Caco-2 (cell line): ENCODE measurements at places on chromosomes 12 and 14. TPM values are rescaled to one million over a fixed set of nuclear protein-coding genes. Genes with fewer than 3 reads are reported as not detected.

FAM186B gene
- 1.4 and 2.2 TPM in 2 replicates for total RNA-seq

KRT73 gene
- not detected in 2 replicates for total RNA-seq

AQP6 gene
- not detected in 2 replicates for total RNA-seq

DNA sequence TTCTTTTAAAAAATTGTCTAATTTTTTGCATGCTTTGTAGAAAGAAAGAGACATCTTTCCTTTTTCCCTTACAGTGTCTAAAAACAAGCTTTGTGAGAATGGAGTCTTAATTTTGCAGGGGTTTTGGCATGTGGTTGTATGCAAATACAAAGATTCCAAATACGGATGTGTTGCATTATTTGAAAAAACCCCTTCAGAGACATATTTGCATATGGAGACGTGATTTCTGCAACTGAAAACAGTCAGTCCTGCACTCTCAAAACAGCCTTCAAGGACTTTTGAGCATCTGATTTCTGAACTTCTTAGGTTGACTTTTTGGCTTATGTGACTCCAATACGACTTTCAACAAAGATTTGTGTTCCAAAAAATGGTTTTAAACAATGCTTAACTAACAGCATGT, 7.8 kb downstream of the IRAK3 start:
- no peaks in the 10 kb centered on the region for H3K36me3 ChIP-seq
- H3K4me1 ChIP-seq = no peaks in the 10 kb centered on the region

DNA sequence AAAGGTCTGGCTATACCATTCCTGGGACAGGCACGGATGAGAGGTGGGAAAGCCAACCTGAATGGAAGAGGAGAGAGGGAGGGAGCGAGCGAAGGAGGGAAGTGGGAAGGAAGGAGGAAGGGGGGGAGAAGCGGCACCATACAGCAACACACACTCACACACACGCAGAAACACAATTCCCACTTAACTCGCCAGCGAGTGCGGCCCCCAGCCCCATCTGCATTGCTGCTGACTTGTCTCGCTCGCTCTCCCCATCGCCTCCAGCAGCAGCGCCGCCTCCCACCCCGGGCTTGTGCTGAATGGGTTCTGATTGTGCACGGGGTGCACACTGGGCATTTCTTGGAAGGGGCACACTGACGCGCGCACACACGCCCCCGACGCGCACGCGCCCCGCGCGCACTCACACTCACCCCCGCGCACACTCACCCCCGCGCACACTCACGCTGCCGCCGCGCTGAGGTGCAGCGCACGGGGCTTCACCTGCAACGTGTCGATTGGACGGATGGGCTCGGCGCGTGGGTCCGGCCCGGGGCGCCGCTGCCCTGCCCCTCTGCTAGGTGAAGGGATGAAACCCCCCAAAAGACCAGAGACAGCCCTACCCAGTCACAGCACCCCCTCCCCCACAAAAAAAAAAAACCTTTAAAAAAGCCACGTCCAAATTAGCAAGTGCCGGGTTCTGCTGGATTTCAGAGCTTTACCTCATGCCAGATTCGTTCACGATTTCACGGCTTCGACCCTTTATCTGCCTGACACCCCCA, 685 bp downstream of the GRIN2B start:
- no peaks in the 10 kb centered on the region for H3K36me3 ChIP-seq
- no peak for DNase-seq
- peak overlapping the region; percentile 91 for H3K4me3 ChIP-seq
- peak overlapping the region; percentile 82 for H3K27ac ChIP-seq

GRCh38 chr12:49954863-49955830, 4.6 kb downstream of the AQP2 start:
- no peaks in the 10 kb centered on the region for H3K36me3 ChIP-seq
- DNase-seq = no peak
- no peaks in the 10 kb centered on the region for H3K27me3 ChIP-seq
- H3K27ac ChIP-seq = no peak overlapping the region
- H3K4me3 ChIP-seq = no peak overlapping the region

DNA sequence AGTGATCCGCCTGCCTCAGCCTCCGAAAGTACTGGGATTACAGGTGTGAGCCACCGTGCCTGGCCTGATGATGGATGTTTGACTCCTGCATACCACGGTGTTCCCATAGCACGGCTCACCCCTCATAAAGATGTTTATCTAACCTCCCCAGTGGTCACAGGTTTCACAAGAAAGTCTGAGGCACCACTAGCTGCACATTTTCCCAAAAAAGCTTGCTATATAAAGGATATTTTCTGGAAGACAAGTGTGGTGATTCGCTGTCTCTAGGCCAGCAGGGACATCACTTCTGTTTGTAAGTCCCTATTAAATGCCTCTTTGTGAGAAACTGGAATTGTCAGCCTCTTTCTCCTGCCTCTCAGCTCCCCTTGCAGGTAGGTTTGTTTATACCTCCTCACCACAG, 18.3 kb downstream of the PLEK2 start:
- H3K27ac ChIP-seq = no peak overlapping the region
- no peak overlapping the region for H3K4me3 ChIP-seq
- DNase-seq = no peak
- no peaks in the 10 kb centered on the region for H3K27me3 ChIP-seq

DNA sequence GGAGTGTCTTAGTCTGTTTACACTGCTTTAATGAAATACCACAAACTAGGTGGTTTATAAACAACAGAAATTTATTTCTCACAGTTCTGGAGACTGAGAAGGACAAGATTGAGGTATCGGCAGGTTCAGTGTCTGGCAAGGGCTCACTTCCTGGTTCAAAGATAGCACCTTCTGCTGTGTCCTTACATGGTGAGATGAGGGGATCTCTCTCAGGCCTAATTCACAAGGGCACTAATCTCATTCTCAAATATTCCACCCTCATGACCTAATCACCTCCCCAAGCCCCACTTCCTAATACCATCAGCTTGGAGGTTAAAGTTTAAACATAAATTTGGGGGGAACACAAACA, 35.0 kb upstream of the PLEK2 start:
- peak overlapping the region; percentile 68 for H3K27ac ChIP-seq
- H3K27me3 ChIP-seq = no peaks in the 10 kb centered on the region
- no peak for DNase-seq

DNA sequence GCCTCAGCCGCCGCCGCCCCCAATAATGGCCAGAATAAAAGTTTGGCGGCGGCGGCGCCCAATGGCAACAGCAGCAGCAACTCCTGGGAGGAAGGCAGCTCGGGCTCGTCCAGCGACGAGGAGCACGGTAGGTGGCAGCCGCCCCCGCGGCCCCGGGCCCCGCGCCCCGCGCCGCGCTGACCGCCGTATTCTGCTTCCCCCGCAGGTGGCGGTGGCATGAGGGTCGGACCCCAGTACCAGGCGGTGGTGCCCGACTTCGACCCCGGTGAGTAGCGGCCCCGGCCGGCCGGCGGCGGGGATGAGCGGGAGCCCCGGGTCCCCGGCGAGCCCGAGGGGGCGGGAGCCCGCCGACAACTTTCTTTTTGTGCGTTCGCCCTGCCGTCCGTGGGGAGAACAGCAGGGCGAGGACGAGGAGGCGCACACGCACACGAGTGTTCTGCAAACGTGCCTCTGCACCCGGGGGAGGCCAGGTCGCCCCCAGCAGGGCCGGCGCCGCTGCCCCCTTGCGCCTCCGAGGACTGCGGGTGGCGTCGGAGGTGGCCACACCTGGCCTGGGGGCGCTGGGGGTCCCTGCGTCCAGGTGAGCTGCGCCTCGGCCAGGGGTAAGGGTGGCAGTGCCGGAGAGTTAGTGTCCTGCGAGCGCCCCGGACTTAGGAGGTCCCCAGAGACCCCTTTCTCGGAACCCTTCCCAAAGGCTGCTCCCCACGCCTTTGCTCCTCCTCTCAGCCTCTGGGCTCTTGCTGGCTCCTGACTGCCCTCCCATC, 794 bp downstream of the RCOR1 start:
- DNase-seq = peak; percentile 57
- peak overlapping the region; percentile 28 for H3K27ac ChIP-seq
- no peaks in the 10 kb centered on the region for H3K27me3 ChIP-seq
- H3K36me3 ChIP-seq = no peaks in the 10 kb centered on the region
- H3K4me1 ChIP-seq = peaks cover 29% of the 10 kb centered on the region
